Right cardiac atrium (tissue), 5 donors: ENCODE measurements at places on chromosomes 1 and 21. TPM values are rescaled to one million over a fixed set of nuclear protein-coding genes. Genes with fewer than 3 reads are reported as not detected.

Gene S100A14
- total RNA-seq: 5.6 TPM

DNA sequence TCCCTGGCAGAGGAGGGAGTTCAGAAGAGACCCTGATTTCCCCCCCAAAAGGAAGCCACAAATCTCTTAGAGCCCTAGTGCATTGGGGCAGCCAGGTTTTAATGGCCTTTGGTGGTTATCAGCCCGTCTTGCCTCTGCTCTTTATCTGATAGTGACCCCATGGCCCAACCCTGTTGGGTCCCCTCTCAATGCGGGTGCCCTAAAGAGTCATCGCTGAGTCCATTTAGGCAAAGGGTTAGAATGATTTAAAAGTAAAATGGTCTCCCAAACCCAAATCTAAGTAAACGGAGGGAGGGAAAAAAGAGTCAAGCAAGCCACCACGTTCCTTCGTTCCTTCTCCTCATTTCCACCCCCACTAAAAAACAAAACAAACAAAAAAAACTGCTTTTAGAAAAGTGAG is 164.0 kb downstream of the RUNX1 start:
- DNase-seq: no peak

- no peak for DNase-seq
Measured at GRCh38 chr1:26780344-26780957, 7.3 kb upstream of the PIGV start.

GRCh38 chr1:201537891-201538611 is 876 bp upstream of the NAV1 start:
- DNase-seq: no peak

Gene VWA1
- total RNA-seq: 25.0 TPM

Gene COP1
- 23.1 TPM for total RNA-seq

GRCh38 chr1:108570128-108570527 is 10.2 kb downstream of the EEIG2 start:
- no peak for DNase-seq

Gene C1orf210
- not detected for total RNA-seq

Gene CYP4Z1
- total RNA-seq: 0.47 TPM

Gene APOBEC4
- 0.09 TPM for total RNA-seq

- DNase-seq: peak; percentile 26
Measured at GRCh38 chr1:41392528-41392924, 31.3 kb downstream of the FOXO6 start.

DNA sequence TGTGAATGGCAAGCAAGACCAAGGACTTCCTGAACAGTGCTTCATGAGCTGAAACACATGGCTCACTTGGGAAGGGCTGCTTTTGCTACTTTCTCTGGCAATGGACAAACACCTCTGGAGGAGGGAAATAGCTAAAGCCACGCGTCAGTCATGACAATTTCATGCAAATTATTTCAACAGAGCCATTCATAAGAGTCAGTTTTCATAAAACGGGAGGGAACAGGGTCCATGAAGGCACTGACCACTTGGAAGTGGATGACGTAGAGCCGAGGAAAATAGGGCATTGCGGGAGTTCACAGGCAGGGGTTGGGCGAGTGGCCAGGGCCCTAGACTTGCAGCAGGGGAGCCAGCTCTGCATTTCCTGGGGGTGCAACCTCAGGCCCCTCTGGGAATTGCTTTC is 43.9 kb downstream of the SDC3 start:
- peak; percentile 75 for DNase-seq

DNA sequence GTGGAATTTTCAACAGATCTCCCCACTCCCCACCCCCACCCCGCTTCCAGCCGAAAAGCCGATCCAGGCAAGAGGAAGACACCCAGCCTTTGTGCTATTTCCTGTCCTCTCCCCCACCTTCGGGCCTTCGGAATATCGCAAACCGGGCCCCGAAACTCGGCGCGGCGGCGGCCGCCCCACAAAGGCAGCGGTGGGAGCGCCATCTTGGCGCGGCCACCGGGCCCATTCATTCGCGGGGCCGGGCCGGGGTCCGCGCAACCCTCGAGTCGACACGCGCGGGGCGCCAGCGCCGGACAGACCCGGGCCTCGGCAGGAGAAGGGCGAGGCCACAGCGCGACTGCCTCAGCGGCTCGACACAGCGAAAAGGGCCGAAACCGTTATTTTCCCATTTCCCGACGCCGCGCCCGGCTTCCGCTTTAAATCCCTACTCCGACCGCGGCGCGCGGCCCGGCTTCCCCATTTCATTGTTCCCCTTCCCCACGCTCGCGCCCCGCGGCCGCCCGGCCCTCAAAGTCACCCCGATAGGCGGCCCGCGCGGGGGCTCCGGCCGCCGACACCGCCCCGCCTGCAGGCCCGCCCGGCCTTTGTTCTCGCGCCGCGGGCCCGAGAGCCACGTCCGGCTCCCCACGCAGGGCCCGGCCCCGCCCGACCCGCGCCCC is 911 bp downstream of the GNB1 start:
- DNase-seq: peak; percentile 90
